Choroid plexus epithelial cell (primary cell): ENCODE measurements at places on chromosomes 1 and 21.

DNA sequence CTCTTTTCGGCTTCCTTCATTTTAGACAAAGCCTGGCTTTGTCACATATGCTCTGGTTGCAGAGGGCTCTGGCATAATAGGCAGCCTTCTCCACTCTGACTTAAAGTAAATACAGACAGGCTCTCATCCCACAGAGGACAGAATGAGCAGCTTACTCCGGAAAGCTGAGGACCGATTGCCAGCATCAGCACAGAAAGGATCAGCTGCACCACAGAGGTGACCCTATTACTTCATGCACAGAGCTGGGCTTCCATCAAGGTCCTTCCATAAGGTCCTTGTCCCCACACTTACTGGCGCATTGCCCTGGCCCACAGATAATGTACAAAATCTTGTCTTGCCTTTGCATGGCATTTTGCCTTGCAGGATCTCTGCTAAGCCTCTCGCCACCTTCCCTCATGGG is 67.6 kb downstream of the SEC16B start:
- DNase-seq: no peak

DNA sequence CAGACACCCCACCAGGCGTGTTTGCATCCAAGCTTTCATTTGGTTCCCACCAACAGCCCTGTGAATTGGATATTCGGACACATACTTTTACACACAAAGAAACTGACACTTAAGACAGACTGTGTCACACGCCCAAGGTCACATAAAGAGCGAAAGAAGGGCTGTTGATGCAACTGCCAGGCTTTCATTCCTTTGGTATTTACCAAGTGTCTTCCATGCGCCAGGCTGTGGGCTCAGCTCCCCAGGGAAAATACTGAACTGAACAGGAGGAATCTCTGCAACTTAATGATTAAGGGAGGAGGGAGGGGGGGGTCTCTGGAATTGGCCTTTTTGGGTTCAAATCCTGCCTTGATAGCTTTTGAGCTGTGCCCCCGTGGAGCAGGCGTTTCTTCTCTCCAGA is 122.8 kb downstream of the ACTL8 start:
- no peak for DNase-seq

DNA sequence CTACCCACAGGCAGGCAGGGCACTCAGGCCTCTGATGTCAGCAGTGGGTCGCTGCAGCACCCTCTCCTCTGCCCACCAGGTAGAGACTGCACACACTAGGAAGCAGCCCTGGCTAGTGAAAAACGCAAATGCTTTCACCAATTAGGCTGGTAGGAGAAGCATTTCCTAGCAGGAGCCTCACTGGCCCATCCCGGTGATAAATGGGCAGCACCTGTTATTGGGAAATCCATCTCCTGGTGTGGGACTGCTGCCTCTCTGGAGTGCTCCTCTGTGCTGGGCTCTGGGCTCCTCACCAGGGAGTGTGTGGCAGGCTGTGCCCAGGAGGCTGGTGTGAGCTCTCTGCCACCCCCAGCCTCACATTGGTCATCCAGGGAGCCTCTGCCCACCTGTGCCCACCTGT is 28.6 kb downstream of the LRP8 start:
- no peak for DNase-seq

DNA sequence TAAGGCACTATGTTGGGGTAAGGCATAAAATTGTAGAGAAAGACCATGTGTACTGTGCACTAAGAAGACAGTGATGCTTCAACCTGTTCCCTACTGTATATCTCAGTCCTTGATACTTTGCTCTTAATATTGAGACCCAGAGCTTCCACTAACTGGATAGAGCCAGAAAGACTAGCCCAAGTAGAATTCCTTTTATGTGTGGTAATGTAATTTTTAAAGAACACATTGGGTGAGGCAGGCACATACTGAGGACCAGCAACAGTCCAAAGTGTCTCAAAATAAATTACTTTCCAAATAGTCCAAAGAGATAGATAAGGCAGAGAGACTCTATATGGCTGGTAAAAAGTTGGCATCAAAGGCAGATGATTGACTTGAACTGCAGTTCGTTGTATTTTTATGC is 31.4 kb upstream of the MROH9 start:
- no peak for DNase-seq

DNA sequence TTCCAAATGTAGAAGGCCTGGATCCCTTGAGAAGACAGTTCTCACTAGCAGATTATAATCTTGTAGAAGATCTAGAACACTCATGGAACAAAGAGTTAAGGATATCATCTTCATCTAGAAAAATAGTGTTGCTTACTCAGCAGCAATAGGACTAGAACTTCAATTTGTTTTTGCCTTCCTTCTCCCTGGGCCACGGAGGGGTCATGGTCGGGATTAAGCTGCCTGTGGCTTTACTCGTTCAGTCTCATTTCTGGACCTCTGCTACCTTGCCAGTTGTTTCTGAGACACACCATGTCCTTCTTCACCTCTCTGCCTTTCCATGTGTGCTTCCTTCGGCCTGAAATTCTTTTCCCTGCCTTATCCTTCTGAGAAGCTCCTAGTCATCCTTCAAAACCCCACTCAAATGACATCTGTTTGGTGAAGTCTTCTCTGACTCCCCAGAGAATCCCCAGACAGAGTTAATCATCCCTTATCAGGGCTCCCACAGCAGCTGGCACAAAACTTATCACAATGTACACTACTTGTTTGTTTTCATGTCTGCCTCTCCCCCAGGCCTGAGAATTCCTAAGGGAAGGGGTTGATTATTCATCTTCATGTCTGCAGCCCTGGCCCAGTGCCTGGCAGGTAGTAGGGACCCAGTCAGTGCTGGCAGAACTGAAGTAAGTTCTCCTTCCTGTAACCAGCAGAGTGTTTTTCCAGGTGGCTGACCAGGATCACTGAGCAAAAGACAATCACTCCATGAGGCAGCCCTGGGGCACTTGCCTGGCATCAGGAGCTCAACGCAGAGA is 15.5 kb upstream of the SNX27 start:
- DNase-seq: peak; percentile 19

- no peak for DNase-seq
Measured at GRCh38 chr21:39388811-39389155, 39.9 kb upstream of the HMGN1 start.

GRCh38 chr1:228393811-228394570 is 12.6 kb downstream of the TRIM11 start:
- no peak for DNase-seq

DNA sequence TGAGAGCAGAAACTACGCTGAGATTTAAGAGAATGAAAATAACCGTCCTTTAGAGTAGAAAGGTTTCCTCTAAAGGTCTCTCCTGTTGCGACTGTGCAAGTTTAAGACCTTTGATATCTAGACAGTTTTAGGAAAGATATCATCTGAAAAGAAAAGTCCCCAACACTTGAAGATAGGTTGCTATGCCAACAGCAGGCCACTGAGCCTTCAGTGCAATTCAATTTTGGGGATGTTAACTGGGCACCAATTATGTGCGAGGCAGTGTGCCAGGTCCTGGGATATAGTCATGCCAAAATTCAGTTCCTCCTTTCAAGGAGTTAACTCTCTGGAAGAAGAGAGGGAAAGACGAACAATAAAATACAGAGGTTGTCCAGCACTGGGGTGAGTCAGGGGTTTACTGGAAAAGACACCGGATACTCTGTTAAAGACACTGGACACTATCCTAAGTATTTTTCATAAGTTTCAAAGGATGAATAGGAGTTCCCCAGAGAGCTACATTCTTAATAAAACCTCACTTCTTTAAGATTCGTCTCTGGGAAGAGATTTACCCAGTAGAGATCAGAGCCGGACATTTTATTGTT is 25.5 kb upstream of the ZNF281 start:
- DNase-seq: no peak

GRCh38 chr21:45836268-45836655 is 145.3 kb upstream of the COL6A1 start:
- peak; percentile 24 for DNase-seq

- DNase-seq: no peak
Measured at GRCh38 chr1:111204201-111204982, 3.9 kb upstream of the DENND2D start.

GRCh38 chr1:8702472-8702849 is 115.0 kb downstream of the RERE start:
- DNase-seq: no peak

DNA sequence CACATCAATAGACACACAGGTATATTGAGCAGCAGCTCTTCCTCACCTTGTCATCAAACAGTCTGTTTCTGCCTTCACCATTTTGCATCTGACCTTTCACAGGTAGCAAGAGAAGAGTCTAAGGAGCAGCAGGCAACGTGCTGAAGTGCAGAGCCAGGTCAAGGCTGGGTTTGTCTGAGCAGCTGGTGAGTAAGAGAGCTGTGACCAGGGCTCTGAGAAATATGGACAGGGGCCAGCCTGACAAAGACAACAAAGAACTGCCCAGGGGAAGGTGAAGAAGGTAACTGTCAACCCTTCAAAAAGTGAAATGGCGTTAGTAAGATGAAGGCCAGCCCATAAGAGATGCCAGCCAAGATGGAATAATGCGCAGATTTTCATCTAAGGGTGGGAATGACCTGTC is 58.9 kb upstream of the LRRC8D start:
- no peak for DNase-seq

- DNase-seq: peak; percentile 13
Measured at GRCh38 chr1:80994934-80995333, 805.8 kb upstream of the ADGRL2 start.

- no peak for DNase-seq
Measured at GRCh38 chr1:101526813-101527212, 290.0 kb downstream of the S1PR1 start.

DNA sequence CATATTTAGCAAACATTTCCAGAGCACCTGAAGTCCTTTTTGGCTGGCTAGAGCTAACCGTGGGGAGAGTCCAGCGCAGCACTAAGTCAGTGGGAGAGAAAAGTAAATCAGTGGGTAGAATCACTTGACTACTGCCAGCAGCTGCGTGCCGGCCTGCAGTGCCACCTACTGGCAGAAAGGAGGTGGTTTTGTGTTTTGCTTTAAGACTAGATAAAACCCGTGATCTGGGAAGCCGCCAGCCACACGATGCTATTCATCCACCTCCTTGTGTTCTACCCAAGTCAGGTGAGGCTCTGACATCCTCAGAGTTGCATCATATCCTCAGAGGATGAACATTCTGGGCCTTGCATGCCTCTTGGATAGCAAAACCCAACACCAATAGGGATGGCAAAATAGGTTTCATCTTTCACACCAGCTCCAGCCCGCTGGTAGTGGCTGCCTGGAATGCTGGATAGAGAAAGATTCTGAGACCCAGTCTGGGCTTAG is 14.1 kb upstream of the HEYL start:
- peak; percentile 92 for DNase-seq

DNA sequence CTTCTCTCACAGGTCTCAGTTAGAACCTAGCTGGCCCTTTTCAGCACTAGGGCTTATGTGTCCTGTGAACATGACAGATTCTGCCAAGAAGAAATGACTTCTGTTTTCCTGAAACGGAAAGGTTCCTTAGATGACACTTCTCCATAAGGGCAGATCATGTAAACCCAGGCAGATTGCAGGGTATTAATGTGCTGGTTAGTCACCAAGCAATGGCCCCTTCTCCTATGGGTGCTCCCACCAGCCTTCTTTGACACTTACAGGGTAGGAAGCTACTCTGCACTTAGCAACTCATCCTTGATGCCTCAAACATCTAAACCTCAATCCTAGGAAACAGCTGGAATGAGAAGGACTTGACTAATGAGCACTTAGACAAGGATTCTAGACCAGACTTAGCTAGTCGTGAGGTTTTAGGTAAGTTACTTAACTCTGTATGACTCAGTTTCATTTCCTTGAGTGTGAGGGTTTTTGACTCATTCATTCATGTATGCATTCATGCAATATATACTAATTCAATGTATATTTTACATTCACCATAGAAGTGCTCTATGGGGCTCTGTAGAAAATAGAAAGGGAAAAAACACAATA is 74.1 kb upstream of the PLXNA2 start:
- DNase-seq: no peak

DNA sequence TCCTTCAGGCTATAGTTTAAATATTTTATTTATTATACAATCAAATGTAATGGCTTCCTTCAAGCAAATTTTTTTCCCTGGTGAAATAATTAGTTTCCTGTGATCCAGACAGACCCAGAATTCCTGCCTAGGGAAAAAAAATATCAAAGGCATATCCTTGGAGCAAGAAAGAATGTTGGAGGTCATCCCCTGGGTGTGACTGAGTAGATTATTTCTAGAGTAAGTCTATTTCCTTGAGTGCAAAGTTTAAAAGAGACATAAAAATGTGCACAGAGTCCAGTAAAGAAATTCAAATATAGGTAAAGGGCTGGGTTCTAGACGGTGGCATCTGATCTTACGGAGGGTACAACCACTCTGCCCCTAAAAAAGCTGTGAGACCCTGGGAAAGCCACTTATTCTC is 32.2 kb upstream of the SAMD13 start:
- DNase-seq: no peak

- DNase-seq: peak; percentile 56
Measured at GRCh38 chr1:93608187-93609109, 73.2 kb downstream of the BCAR3 start.

GRCh38 chr1:213619026-213619425 is 368.7 kb upstream of the PROX1 start:
- DNase-seq: no peak

DNA sequence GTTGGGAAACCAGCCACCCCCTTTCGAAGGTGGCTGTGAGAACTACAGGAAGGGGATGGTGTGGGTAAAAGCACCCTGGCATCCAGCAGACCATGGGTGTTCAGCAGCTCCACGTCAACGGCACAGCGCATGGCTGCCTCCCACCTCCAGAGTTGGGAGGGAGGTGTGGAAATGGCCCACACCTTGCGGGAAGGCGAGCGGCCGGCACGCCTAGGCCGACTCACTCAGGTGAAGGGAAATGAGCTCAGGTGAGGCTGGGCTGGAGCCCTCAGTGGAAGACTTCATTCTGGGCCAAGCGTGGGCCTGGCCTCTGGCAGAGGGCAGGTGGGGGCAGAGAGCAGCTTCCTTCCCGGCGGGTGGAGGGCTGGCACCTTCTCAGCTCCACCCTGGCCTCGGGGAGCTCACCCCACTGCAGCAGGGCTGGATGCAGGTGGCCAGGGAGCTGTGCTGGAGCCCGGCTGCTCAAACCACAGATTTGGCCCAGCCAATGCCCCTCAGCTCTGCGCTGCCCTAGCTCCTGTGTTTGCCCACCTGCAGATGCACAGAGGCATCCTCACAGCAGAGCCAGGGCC is 24.8 kb upstream of the ALDH4A1 start:
- DNase-seq: no peak
